NCI-H1694 treated with DMSO at 0.1 percent for 48 hours (cell line): ENCODE measurements at places on chromosomes 13 and 19.

- no peak for DNase-seq
Observed at GRCh38 chr19:39469567-39469966, 11.1 kb upstream of the TIMM50 start.

- DNase-seq, result no peak
Observed at GRCh38 chr13:95174517-95174916, 126.7 kb downstream of the ABCC4 start.

DNA sequence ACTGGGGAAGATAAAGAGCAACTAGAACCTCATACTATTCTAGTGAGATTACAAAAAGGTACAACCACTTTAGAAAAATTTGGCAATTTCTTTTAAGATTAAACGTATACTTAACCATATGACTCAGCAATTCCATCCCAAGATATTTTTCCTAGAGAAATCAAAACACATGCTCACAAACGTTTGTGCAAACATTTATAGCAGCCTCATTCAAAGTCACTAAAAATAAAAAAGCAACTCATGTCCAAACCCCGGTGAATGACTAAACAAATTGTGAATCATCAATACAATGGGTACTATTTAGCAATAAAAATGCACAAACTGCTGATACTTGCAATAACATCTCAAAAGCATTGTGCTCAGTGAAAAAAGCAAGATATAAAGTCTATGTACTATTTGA, 121.5 kb downstream of the FRY start:
- DNase-seq, result no peak

GRCh38 chr13:90995614-90996013, 351.9 kb upstream of the MIR17HG start:
- no peak for DNase-seq

- no peak for DNase-seq
Observed at GRCh38 chr13:99636728-99637353, 135.6 kb downstream of the TM9SF2 start.
